ENCODE measurements at places on chromosomes 12 and 14. TPM values are rescaled to one million over a fixed set of nuclear protein-coding genes. Genes with fewer than 3 reads are reported as not detected.
A peak's percentile ranks its signal among the peaks of the same experiment; 100 is the strongest.

- peak; percentile 50 for DNase-seq
Measured at GRCh38 chr14:62162998-62163589, 400.9 kb downstream of the SNAPC1 start.

DNA sequence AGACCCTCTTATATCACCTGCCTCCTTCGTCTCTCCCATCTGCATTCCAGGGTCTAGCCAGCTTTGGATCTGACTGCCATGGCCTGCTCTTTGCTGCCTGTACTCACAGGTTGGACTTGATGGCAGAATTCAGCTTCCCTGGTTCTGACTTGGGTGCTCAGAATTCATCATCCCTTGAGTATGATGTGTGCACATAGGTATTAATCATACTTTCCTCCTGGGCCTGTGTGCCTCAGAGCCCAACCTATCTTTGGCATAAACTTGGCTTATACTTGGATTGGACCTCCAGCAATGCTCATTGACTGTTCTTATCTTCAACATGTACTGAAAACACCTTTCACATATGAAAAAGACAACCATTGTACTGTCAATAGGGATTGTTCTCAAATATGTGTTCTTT lies 70.7 kb upstream of the LMNTD1 start:
- DNase-seq, result no peak

The ABCD2 gene
- 3.5 TPM for total RNA-seq

The CCNT1 gene
- total RNA-seq, result 35.2 TPM

GRCh38 chr12:89642959-89643358 lies 65.7 kb downstream of the ATP2B1 start:
- DNase-seq, result no peak

The KRT4 gene
- total RNA-seq, result not detected

DNA sequence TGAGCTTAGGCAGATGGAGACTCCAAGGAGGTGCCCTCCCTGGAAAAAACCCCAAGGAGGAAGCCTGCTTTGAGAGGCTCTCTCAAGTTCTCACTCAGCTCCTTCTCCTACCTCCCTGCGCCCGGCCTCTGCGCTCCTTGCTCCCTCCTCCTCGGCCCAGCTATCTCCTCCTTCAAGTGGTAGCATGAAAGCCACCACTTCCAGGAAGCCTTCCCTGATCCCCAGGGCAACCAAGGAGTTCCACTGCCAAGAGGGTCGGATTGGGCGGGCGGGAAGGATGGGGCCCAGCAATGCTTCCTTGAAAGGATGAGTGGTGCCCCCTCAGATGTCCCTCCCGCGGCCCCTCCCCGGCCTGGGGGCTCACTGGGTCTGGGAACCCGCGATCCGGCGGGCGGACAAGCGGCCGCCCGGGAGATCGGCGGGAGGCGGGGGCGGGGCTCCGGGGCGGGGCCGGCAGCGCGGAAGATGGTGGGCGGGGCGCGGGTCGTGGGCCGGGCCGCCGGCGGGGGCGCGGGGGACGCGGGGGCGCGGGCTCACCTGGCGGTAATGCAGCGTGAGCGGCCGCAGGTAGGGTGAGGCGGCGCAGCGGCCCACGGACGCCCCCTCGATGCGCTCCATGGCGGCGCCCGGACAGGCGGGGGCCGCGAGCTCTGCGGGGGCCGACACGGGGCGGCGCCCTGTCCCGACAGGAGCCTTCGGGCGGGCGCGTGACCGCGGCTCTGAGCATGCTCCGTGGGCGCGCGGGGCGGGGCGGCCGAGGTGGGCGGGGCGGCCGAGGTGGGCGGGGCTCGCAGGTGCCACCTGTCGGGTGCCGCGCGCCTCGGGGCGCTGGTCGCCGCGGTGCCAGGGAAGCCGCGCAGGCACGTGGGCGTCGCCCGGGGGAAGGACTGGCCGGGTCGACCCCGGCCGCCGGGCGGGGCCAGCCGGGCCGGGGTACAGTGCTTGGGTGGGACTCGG lies at the start of gene NUDT14:
NUDT14 (minus strand) TSS at position 721 of the 957 bp plus-strand sequence; CDS start at position 618, 103 bp downstream.
- peak; percentile 87 for DNase-seq

The COCH gene
- 25.3 TPM for total RNA-seq

GRCh38 chr12:104555648-104556047 lies 98.9 kb downstream of the CHST11 start:
- DNase-seq, result no peak

- DNase-seq, result no peak
Measured at GRCh38 chr12:92803903-92804302, 101.1 kb downstream of the PLEKHG7 start.

- DNase-seq, result no peak
Measured at GRCh38 chr12:6336889-6337853, 4.7 kb downstream of the TNFRSF1A start.

DNA sequence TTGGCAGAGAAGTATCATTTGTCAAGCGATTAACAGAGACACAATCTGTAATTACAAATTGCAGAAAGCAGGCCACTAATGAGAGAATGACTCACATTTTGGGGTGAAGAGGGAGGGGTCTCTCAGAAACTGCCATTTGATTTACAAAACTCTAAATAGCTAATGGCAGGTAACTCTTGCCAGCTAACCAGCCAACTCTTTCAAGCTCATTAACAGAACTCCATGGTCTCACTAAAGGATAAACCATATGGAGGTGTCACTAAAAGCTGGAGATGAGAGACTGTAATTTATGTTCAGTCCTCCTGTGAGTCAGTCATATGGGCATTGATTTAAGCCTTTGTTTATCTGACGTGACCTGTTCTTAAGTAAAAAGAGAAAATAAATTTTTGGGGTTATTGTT lies 336.4 kb downstream of the FOXG1 start:
- DNase-seq, result no peak

The CLEC9A gene
- not detected for total RNA-seq

- no peak for DNase-seq
Measured at GRCh38 chr12:105454688-105455087, 124.2 kb downstream of the C12orf75 start.

- DNase-seq, result no peak
Measured at GRCh38 chr12:13198876-13199275, 2.4 kb downstream of the EMP1 start.

DNA sequence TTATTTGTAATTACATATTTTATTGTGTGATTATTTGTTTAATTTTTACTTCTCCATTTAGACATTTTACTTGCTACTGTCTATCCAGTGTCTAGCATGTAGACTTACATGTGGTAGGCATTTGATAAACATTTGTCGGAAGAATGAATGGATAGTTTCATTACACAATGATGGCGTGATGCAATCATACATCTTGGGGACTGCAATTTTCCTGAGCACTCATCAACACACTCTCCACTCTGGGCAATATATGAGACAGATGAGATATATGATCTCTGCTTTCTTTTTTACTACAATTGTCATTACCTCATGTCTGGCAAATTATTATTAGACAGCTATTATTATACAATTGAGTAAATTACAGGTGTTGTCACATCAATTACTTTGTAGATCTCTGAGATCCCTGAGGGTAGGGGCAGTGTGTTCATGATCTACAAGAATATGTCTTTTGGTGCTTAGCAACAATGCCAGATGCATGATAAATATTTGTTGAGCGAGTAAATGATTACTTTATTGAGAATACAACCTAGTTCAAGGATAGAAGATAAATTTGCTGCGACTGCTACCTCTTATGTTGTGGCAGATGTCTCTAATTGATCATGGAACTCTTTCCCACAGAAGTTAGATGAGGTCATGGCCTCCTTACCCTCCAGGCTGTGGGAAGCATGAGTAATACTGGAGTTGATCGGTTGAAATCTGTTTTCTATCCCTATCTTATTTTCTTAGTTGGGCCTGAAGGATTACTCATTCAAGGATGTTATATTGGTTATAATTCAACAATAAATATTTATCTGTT lies 416.0 kb downstream of the LRIG3 start:
- no peak for DNase-seq

The SYNDIG1L gene
- total RNA-seq, result 0.73 TPM

GRCh38 chr12:28367993-28368392 lies 177.7 kb downstream of the CCDC91 start:
- no peak for DNase-seq

The RPGRIP1 gene
- 6.0 TPM for total RNA-seq

- no peak for DNase-seq
Measured at GRCh38 chr12:29398495-29398894, 17.5 kb upstream of the ERGIC2 start.

The NOS1 gene
- total RNA-seq, result 3.8 TPM

Measured in cerebellum (tissue), 4 donors.